Activated B cell treated with CpG ODN at 0.5 μM for 24 hours (primary cell): ENCODE measurements at places on chromosomes 5 and 9. TPM values are rescaled to one million over a fixed set of nuclear protein-coding genes. Genes with fewer than 3 reads are reported as not detected.

CCL27 gene
- total RNA-seq: not detected in 2 replicates

PCDHB7 gene
- not detected in 2 replicates for total RNA-seq

- DNase-seq: no peak
Measured at GRCh38 chr9:128764361-128764760, 7.4 kb downstream of the ZER1 start.

DNA sequence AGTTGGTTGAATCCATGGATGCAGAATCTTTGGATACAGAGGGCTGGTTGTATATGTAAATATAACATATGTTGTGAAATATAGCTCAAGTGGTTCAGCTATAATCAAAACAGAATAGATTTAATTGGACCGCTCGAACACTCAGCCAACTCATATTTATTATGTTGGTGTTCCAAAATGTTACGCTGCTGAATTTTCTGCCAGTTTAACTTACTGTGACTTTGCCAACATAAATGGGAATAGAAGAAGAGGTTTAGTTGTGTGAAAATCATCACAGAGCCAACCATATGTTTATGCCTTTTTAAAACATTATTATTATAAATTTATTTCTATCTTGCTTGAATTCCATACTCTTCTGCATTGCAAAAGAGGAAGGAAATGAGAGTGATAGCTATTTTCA is 178.2 kb upstream of the FBXL7 start:
- no peak for DNase-seq

RNF14 gene
- total RNA-seq: 30.0 and 30.4 TPM in 2 replicates

DNA sequence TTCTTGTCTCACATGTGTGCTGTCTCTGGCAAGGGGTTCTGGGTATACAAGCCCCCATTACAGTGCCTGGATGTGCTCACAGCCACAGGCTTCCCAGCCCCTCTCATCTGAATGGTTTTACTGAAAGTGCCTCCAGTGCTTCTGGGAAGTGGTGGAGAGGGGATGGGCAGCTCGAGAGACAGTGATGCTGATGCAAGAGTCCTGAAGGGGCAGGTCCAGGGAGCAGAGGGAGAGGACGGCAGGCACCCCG is 93.5 kb downstream of the PHF2 start:
- DNase-seq: no peak

DNA sequence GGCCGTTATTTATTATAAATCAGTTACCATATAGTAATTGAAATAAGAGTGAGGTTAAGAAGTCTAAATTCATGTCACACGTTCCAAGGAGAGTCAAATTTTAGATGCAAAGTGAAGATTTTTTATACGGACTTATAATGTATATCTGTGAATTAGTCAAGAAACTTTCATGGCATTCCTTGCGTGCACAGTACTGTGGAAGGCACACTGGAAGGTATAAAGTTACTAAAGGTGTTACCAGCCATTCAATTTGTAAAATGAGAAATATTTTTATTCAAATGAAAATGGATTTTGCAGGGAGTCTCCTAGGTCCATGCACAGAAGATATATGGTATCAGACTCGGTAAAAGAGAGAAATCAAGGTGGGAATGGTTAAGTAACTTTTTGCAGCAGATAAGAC is 408.1 kb upstream of the CTNND2 start:
- DNase-seq: no peak
